ENCODE measurements at places on chromosomes 7 and 10. TPM values are rescaled to one million over a fixed set of nuclear protein-coding genes. Genes with fewer than 3 reads are reported as not detected.

DNA sequence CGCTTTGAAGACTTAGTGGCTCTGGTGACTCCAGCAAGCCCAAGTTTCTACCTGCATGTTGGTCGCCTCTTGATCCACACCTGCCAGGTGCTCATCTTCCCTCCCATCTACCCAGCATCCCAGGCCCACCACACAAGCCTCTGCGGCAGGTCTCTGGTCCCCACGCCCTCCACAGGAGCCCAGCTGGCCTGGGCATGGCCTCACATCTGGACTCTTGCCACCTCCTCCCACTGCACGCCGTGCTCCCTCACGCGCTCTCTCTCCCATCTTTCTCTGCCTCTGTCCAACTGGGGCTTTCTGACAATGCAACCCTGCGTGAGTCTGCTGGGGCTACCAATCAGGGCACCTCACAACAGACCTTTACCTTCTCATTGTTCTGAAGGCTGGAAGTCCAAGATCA lies 50.2 kb upstream of the FGFR2 start:
- no peak for DNase-seq

- DNase-seq, result no peak
Observed at GRCh38 chr10:11209830-11210181, 192.1 kb downstream of the CELF2 start.

- no peak for DNase-seq
Observed at GRCh38 chr10:115118346-115118745, 25.2 kb downstream of the ATRNL1 start.

DNA sequence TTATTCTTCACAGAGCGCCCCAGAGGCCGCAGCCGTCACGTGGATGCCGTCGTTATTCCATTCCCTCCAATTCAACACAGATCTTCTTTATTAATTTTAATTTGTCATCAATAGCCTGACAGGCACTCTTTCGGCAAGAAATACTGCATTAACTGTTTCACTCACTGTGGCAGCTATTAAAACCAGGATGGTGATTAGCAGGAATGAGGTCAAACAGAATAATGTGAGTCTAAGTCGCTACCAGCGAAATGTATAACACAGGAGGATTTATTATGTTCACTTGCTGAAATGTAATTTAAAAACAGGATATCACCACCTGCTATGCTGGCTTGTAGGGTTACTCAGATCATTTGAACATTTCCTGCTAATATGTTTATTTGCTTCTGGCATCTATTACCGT lies 74.2 kb upstream of the MGMT start:
- DNase-seq, result no peak

IDI2 gene
- not detected for polyA plus RNA-seq

MUC3A gene
- polyA plus RNA-seq, result not detected
